ENCODE measurements at places on chromosomes 7 and 10.

DNA sequence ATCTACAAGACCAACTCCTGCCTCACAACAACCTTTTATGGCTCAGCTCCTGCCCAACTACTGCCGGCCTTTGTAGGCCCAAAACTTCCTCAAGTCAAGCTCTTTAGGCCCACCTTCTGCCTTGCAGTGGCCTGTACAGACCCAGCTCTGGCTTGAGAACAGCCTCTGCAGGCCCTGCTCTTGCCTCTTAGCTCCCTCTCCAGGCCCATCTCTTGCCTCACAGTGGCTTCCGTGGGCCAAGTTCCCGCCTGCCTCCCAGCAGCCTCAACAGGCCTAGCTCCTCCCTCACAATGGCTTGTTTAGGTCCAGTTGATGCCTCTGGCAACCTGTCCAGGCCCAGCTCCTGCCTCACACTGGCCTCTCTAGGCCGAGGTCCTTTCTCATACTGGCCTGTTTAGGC lies 32.4 kb upstream of the VKORC1L1 start:
- no peak for DNase-seq

DNA sequence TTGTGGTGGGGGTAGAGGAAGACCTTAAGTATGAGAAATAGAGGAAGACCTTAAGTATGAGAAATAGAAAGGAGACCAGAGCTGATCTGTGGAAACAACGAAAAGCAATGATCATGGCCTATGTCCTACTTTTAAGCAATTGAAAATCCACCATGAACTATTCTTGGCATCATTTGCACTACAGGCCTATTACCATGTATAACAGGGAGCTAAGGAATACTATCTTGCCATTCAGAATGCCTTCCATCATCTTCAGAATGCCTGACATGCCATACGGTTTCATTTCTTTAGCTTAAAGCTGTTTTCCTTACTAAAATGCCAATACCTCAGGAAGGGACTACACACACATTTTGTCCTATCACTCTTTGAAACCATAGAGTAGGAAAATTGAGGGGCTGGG lies 127.0 kb downstream of the CALCR start:
- DNase-seq: no peak

DNA sequence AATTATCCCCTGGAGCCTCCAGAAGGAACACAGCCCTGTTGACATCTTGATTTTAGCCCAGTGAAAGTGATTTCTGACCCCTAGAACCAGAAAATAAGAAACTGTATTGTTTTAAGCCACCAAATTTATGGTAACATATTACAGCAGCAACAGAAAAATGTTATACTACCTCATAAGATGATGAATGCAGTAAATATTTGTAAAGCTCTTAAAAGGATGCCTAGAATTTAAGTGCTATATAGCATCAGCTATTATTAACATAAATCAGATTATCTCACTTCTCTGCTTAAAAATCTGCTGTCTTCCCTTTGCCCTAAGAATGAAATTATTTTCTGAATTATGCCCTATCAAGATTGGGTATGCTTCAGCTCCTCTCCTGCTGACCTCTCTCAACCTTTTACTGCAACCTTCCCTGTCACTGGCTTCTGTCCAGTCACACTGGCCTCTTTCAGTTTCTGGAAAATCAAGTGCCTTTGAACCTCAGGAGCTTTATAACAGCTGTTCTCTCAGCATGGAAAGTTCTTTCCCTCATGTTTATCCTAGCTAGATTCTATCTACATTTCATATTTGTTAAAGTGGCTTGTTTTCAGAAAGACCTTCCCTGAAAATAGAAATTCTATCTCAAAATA lies 78.9 kb downstream of the GPR37 start:
- no peak for DNase-seq

- DNase-seq: no peak
Observed at GRCh38 chr10:121154846-121155245, 303.7 kb downstream of the WDR11 start.

- no peak for DNase-seq
Observed at GRCh38 chr7:15507171-15507570, 54.6 kb downstream of the AGMO start.

DNA sequence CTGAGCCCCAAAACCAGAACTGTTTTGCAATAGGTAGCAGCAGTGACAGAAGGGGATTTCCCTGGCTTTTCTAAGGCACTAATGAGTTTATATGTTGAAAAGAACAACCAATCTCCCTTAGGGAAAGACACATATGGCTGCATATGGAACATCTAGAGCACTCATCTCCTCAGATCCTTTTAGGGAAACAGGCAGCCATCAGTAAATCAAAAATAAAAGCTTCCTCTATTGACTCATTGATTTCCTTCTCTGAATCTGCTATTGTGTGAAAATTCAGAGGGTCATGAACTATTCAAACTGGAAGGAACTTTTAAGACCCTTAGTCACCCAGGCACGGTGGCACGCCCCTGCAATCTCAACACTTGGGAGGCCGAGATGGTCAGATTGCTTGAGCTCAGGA lies 110.9 kb upstream of the NANOS1 start:
- DNase-seq: no peak

DNA sequence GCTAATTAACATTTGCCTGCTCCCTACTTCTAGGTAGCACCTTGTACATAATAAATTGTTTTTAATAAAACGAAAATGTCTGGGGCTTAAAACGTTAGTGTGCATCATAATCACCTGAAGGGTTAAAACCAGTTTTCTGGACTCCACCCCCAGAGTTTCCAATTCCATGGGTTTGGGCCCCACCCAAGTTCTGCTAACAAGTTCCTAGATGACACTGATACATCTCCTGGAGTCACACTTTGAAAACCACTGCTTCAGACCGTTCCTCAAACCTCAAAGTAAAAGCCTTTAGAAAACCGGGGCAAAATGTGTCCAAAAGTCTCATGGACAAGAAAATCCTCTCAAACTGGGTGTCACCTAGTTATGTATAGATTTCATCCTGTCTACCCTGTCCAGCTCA lies 9.3 kb downstream of the OSBPL3 start:
- no peak for DNase-seq

GRCh38 chr7:24504836-24505235 lies 68.4 kb upstream of the PALS2 start:
- DNase-seq: no peak

DNA sequence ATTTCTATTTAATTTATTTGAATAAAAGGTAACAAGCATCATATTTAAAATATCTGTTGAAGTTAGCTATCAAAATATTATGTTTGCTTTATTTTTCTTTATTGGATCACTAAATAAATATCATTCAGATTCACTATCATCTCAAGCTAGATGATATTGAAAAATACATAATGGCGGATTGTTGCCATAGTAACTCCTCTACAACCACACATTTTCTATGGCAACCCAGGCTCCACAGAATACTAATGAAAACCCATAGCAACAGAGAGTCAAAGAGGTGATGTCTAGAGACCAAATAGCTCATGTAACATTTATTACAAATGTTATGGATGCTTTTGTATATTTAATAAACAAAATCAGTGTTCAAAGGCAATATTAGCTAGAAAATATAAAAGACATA lies 148.9 kb upstream of the CDK1 start:
- DNase-seq: no peak

DNA sequence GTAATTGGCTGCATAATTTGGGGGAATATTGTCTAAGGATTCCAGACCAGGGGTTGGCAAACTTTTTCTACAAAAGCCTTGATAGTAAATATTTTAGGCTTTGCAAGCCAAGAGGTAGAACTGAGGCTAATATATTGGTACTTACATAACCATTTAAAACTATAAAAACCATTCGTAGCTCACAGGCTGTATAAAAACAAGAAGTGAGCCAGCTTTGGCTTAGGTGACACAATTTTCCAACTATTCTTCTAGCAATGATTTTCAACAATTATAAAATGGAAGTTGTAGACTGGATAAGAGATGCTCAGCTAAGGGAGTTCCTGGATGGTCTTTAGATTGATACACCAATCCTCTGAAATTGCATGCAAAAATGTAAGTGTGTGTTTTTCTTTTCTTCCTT lies 1.4 kb downstream of the GPR141 start:
- DNase-seq: no peak

DNA sequence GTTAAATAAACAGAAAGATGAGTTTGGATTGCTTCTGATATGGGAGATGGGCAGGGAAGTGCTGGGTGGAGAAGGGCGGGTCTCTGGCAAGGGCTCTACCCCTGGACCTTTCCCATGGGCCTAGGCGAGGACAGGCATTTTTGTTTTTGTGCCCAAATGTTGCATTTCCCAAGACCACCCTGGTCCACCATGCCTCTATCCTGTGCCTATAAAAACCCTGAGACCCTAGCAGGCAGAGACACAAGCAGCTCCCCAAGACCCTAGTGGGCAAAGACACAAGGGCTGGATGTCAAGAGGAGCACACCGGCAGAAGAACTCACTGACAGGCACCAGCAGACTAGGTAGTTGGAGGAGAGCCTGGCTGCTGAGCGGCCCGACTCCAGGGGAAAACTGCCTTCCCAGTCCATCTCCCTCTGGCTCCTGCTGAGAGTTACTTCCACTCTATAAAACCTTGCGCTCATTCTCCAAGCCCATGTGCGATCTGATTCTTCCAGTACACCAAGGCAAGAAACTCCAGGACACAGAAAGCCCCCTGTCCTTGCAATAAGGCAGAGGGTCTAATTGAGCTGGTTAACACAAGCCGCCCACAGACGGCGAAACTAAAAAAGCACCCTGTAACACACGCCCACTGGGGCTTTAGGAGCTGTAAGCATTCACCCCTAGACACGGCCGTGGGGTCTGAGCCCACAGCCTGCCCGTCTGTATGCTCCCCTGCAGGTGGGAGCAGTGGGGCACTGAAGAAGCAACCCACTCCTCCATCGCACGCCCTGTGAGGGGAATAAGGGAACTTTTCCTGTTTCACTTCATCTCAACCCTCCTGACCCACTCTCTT lies 291.4 kb downstream of the PTPRN2 start:
- no peak for DNase-seq

- DNase-seq: no peak
Observed at GRCh38 chr10:127563718-127564553, 14.8 kb downstream of the NPS start.

DNA sequence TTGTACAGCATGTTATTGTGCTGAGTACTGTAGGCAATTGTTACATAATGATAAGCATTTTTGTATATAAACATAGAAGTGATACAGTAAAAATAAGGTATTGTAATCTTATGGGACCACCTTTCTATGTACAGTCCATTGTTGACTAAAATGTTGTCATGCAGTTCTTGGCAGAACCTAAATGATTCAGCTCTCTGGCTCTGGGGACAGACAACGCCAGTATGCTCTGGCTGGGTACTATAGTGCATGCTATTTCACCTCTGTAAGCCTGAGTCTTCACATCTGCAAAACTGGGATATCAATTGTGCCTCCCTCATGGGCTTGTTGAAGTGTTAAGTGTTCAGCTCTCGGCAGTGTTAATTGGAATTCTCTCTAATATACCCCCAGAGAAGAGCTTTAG lies 674.3 kb downstream of the INHBA start:
- DNase-seq: no peak

DNA sequence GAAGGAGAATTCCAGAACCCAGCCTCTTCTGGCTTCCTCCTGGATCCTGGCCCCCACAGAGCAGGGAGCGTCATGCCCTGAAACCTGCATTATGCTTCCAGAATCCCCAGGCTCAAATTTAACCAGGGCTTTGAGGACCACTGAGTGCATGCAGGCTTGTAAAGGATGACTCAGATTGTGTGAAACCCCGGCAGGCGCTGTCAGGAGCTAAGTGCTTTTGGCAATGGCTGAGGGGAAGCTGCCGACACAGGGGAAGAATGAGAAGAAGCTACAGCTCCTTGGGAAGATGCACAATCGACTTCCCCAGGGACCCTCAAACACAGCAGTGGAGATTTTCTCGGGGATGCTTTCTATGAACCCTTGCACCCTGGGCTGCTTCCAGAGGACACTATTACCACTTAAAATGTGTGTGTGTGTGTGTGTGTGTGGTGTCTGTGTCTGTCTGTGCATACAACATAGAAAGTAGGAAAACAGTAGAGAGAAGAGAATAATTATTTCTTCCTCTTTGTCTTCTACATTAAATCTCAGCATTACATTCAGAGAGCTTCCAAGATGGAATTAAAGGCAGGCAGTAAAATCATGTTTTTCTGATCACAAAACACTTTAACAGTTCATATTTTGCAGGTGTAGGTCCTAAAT lies 183.5 kb upstream of the INHBA start:
- DNase-seq: peak; percentile 97

DNA sequence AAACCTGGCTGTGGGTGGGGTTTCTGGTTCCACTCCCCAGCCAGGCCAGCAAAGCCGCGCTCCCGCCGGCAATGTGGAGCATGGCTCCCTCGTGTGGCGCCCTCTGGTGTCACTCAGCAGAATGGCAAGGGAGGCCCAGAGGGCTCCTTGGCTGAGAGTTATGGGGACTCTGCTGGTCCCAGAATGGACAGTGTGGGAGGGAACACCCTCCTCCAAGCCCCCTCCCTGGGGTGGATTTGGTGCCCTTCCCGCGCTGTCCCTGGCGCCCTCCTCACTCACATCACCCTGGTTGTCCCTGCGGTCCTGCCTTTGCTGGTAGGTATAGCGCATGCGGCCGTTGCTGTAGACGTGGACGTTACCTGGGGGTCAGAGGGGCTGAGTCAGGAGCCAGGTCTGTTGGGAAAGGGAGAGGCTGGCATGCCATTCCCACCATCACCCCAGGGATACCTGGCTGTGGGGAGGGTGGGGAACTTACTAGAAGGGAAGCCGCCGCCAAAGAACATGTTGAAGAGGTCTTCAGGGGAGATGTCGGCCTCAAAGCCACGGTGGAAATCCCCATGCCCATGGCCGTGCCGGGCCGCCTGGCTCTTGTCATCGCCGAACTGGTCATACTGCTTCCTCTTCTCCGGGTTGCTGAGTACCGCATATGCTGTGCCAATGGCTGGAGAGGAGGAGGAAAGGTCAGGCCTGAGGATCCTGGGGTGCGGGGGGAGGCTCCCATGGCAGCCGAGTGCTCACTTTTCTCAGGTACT lies 14.0 kb downstream of the DNAJB12 start:
- peak; percentile 53 for DNase-seq

DNA sequence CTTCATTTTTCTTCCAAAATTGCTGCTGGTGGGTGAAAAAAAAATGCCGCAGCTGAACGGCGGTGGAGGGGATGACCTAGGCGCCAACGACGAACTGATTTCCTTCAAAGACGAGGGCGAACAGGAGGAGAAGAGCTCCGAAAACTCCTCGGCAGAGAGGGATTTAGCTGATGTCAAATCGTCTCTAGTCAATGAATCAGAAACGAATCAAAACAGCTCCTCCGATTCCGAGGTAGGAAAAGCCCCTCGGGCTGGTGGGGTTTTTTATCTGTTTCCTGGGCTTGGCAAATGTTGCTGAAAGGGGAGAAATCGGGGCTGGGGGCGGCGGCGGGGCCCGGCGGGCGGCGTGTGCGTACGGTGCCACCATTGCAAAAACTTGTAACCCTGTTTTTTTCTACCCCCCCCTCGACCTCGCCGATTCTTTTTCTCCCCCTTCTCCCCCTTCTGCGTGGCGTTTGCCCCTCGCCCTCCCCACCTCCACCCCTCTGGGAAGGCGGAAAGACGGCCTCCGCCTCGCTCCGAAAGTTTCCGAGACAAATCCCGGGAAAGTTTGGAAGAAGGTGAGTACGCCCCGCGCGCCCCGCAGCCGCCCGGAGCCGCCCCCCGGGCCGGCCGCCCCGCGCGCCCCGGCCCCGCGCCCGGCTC lies 789 bp downstream of the TCF7L2 start:
- no peak for DNase-seq

All from fibroblast of skin of abdomen (primary cell).